Activated CD4-positive, alpha-beta T cell treated with anti-CD3 and anti-CD28 coated beads, Interleukin-2, amount 50 U/mL, for 4 hours (primary cell): ENCODE measurements at places on chromosomes 3 and 15.

DNA sequence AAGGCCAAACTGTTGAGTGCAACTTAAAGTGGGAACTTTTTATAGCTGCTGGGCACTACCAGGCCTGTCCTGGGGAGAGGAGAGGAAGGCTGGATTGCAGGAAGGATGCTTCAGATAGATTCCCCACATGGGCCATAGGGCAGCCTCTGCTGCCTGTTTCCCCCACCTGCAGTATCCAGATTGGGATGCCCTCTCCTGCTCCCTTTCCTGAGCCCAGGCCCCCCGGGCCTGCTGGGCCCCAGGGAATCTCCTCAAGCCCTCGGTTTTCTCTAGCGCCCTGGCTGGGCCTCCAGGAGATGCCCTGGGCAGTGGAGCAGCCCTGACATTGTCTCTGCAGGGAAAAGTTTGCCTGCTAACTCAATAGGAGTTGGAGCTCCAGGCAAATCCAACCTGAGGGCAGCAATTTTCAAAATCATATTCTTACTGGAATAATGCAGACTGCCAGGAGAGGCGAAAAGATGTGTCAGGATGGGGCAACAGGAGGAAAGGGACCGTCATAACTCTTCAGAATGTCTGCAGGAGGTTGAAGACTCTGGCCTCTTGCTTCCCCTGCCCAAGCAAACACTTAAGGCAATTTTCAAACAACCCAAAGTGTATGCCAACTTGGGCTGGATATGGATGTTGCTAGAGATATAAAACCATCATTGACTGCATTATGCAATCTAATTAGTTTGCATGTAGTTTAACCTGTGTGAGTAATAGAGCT lies 4.4 kb downstream of the NR2F2 start:
- DNase-seq = no peak

- DNase-seq = no peak
Observed at GRCh38 chr3:34844323-34844620, 795.1 kb upstream of the ARPP21 start.

GRCh38 chr3:14765576-14766427 lies 53.0 kb upstream of the FGD5 start:
- no peak for DNase-seq

- no peak for DNase-seq
Observed at GRCh38 chr15:38620851-38621594, 56.4 kb upstream of the RASGRP1 start.

DNA sequence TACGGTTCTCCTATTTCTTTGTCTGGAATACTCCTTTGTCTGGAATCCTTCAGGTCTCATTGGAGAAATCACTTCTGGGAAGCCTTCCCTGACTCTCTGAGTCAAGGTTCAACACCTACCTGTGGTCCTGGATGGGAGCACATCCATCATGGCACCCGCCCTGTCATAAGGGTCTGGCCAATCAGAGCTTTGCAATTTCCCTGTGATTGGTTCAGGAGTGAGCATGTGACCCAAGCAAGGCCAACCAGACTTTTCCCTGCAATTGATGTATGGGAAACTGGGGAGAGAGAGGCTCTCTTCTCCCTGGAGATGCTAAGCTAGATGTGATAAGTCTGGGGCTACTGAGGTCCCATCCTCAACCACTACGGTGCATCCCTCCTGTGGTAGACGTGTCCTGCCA lies 8.1 kb downstream of the FAM3D start:
- DNase-seq = no peak

DNA sequence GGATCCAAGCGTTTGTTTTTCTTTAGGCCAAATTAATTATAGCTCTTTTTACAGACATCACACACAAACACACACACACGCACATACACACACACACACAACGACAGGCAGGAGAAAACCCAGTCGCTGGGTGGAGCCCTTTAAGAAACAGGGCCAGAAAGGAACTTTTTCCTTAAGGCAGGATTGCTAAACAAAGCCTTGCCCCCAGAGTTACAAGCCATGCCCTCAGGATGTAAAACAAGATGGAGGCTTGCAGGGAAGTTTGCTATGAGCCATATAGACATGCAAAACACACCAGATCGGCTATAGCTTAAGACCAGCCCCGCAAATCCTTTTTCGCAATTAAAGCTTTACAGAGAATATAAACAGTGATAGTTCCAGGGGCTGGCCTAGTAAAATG lies 16.3 kb upstream of the IQCF2 start:
- DNase-seq = no peak

GRCh38 chr3:100245927-100246326 lies 14.9 kb upstream of the TBC1D23 start:
- DNase-seq = no peak

DNA sequence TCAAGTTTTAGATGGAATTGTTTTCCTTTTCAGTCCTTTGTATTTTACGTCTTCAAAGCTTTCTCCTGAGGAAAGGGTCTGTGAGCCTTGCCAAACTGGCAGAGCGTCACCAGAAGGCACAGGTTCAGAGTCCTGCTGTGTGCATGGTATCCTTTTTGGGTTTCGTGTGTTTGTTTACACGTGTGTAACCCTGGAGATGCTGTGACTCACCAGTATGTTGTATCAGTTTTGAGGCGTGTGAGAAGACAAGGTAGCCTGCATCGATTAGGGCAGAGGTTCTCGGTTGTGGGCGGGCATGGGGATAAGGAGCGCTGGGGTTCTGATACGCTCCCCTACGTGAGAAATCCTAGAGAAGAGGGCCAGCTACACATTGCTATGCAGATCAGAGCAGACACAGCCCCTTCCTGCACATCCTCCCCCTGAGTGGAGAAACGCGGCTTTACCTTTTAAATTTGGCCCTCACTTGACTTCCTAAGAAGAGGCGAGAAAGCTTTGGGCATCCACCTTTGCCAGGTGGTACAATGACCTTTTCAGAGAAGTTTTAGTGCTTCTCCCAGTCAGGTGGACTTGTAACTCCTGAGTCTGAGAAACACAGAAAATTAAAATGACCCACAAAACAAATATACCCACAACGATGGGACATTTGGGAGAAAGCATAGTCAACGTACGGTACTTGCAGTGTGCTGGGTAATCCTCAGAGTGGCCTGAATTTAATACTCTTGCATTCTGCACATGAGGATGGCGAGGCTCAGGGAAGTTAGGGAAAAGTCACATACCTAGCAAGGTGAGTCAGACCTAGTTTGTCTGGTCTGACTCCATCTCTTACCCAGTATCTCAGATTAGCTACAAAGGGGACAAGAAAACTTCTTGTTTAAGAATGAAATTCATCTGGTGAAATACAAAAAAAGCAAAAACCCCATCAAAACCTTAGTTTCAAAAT lies 38.1 kb downstream of the TRAK1 start:
- DNase-seq = no peak

- DNase-seq = no peak
Observed at GRCh38 chr3:149486726-149487125, 12.2 kb downstream of the TM4SF4 start.

- no peak for DNase-seq
Observed at GRCh38 chr15:67120009-67120838, 54.8 kb downstream of the SMAD3 start.

DNA sequence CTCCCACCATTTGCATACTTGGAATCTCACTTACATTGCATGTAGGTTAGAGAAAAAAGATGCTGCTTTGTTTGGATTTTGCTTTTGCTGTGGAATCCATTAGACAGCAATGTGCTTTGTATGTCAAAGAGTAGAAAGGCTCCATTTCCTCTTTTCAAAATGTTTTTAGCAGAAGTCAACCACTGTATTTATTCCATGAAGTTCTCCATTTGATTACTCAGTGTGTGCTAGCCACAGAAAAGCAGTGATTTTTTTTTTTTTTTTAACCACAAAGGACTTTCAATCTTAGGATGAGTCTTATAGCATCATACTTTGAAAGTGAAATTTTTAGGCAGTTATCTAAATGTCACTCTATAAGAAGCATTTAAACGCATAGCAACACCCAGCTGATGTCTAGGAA lies 285.0 kb upstream of the ADAMTS9 start:
- DNase-seq = no peak

GRCh38 chr3:20984594-20985205 lies 766.3 kb downstream of the ZNF385D start:
- DNase-seq = no peak

GRCh38 chr3:184067573-184068055 lies 14.8 kb downstream of the HTR3C start:
- DNase-seq = no peak

DNA sequence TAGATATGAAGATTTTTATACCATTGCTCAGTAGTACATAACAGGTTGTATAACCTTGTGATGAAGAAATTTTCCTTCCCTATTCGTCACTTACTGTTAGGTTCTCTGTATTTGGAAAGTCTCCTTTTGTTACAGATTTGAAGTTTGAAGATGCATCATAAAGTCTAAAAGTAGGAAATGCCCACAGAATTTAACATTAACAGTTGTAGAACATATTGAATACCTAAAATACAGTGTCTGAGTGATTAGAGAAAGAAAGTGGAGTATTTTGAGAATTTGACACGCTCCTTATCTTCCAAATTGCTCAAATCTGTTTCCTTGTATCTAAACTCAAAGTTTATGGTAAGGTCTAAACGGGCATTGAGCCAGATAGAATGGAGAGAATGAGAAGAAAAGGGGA lies 111.3 kb downstream of the MBNL1 start:
- DNase-seq = no peak
